Spleen (tissue), 13 donors: ENCODE measurements at places on chromosomes 1 and 21. TPM values are rescaled to one million over a fixed set of nuclear protein-coding genes. Genes with fewer than 3 reads are reported as not detected.
A peak's percentile ranks its signal among the peaks of the same experiment; 100 is the strongest.

- H3K27me3 ChIP-seq: peaks cover 9% of the 10 kb centered on the region
- peak; percentile 52 for DNase-seq
- H3K4me3 ChIP-seq: no peak overlapping the region
- H3K27ac ChIP-seq: no peak overlapping the region
- no peaks in the 10 kb centered on the region for H3K4me1 ChIP-seq
- no peaks in the 10 kb centered on the region for H3K36me3 ChIP-seq
Observed at GRCh38 chr1:18142471-18142870, 34.9 kb downstream of the IGSF21 start.

GRCh38 chr1:15172405-15173259 lies 19.1 kb downstream of the TMEM51 start:
- no peaks in the 10 kb centered on the region for H3K36me3 ChIP-seq
- H3K27ac ChIP-seq: no peak overlapping the region
- no peak overlapping the region for H3K4me3 ChIP-seq

DNA sequence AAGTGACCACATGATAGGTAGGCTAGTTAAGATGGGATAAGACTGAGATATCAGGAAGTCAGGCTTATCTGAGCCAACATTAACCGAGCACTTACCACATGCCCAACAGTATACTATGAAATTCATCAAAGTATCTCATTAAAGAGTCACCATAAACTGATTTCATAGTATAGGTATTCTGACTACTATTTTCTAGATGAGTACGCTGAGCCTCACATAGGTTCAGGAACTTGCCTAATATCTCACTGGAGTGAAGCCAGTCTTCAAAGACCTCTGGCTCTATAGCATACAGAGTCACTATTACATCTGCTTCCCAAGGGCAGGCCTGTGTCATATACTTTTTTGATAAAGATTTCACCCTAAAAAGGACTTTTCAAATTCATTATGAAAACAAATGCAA lies 115.6 kb upstream of the NGF start:
- H3K27ac ChIP-seq: no peak overlapping the region
- no peaks in the 10 kb centered on the region for H3K36me3 ChIP-seq
- H3K4me1 ChIP-seq: no peaks in the 10 kb centered on the region
- DNase-seq: no peak

- H3K4me3 ChIP-seq: no peak overlapping the region
- H3K27me3 ChIP-seq: no peaks in the 10 kb centered on the region
- H3K36me3 ChIP-seq: no peaks in the 10 kb centered on the region
Observed at GRCh38 chr1:231869364-231869763, 242.8 kb downstream of the DISC1 start.

DNA sequence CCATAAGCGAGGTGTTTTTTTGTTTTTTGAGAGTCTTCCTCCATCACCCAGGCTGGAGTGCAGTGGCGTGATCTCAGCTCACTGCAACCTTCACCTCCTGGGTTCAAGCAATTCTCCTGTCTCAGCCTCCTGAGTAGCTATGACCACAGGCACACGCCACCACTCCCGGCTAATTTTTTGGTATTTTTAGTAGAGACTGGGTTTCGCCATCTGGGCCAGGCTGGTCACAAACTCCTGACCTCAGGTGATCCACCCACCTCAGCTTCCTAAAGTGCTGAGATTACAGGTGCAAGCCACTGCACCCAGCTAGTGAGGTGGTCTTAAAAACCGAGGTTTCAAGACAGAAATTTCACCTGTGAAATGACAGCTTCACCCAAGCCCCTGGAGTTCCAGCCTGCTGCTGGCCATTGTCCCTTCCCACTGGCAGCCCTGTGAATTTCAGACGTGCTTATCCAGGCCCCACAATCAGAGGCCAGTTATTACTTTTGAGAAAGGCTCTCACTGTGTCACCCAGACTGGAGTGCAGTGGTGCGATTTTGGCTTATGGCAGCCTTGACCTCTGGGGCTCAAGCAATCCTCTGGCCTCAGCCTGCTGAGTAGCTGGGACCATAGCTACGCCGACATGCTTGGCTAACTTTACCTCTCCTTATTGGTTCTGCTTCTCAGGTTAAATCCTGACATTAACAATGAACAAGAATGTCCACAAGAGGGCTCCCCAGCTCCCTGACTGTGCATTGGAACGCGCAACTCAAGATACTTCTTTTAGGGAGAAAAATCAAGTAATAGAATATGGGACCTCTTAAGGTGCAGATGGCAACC lies 19.4 kb downstream of the ENO1 start:
- H3K27ac ChIP-seq: peak overlapping the region; percentile 39
- DNase-seq: no peak
- H3K36me3 ChIP-seq: peaks cover 5% of the 10 kb centered on the region
- no peaks in the 10 kb centered on the region for H3K27me3 ChIP-seq
- H3K4me1 ChIP-seq: peaks cover 38% of the 10 kb centered on the region
- H3K4me3 ChIP-seq: no peak overlapping the region

DNA sequence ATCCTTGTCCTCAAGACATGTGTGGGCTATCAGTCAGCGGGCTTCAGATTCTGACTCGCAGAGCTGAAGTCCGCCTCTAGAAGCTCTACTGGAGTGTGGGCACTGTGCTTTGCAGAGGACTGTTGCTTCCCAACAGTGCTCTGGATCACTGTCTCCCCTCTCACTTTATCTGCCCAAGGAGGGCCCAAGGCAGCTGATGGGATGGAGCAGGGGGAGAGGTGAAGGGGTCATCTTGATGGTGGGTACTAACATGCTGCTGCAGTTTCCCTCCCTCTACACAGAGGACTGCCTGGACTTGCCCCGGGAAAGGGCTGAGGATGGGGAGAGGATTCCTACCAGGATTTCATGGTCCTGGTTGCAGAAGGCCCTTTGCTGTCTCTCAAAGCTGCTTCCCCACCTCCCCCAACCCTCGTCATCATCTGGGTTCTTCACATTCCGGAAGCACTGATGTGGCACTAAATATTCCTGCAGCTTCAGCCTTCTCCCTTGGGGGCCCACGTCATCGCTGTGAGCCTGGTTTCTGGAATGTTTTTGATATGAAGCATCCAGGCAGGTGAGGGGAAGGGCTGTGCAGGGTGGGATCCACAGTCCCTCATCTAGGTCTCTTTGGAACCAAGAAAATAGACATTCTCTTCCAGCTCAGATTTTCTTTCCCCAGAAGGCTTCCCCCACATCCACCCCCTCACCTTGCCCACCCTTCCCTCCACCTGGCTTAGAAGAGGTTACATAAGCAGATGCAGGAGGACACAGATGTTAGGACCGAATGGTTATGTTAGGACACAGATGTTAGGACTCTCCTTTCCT lies 23.2 kb downstream of the NUAK2 start:
- H3K4me3 ChIP-seq: no peak overlapping the region
- peaks cover 98% of the 10 kb centered on the region for H3K4me1 ChIP-seq
- H3K27me3 ChIP-seq: no peaks in the 10 kb centered on the region
- H3K36me3 ChIP-seq: peaks cover 22% of the 10 kb centered on the region

DMBX1 gene
- total RNA-seq: not detected

TEKT2 gene
- total RNA-seq: not detected

GATAD2B gene
- total RNA-seq: 62.7 TPM

C1orf87 gene
- not detected for total RNA-seq

DRAXIN gene
- total RNA-seq: not detected

DHRS3 gene
- total RNA-seq: 35.1 TPM
